Hepatic stellate cell (primary cell): ENCODE measurements at places on chromosomes 12 and 14.

DNA sequence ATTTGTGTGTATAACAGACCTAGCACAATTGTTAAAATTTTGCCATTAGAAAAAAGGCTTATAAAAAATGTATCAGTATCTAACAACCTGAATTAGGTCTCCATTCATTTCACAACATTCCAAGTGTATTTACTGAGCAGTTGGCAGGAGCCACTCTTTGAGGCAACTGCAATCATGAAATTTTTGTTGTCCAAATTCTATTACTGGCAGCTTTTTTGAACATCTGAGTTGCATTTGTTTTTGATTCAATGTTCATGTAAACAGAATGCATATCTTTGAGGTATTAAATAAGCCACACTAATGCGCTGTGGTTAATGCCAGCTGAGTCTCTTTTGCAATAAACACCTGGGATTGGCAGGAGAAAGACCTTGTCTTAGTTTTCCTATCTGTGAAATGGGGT is 8.7 kb downstream of the KITLG start:
- DNase-seq, result no peak

GRCh38 chr12:55712700-55713415 is 3.0 kb upstream of the BLOC1S1 start:
- no peak for DNase-seq

- DNase-seq, result no peak
These were observed 121.6 kb downstream of the KTN1 start for GRCh38 chr14:55701638-55702037.

GRCh38 chr12:132373901-132374611 is 44.7 kb upstream of the GALNT9 start:
- DNase-seq, result peak; percentile 44

- no peak for DNase-seq
These were observed 892.1 kb downstream of the NRXN3 start for GRCh38 chr14:79062226-79062625.

GRCh38 chr12:31591380-31591901 is 505 bp upstream of the DENND5B start:
- DNase-seq, result peak; percentile 38

GRCh38 chr12:99271071-99271470 is 376.5 kb upstream of the GARIN6 start:
- DNase-seq, result no peak

- no peak for DNase-seq
These were observed 12.5 kb downstream of the NRXN3 start for GRCh38 chr14:78182722-78183121.

DNA sequence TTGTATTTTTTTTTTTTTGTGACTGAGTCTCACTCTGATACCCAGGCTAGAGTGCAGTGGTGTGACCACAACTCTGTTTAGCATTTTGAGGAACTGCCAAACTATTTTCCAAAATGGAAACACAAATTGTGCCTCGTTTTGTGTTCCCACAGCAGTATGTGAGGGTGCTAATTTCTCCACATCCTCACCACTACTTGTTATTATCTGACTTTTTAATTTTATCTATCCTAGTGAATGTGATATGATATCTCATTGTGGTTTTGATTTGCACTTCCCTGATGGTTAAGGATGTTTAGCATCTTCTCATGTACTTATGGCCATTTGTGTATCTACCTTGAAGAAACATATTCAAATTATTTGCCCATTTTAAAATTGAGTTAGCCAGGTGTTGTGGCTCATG is 62.4 kb downstream of the SRGAP1 start:
- DNase-seq, result no peak

DNA sequence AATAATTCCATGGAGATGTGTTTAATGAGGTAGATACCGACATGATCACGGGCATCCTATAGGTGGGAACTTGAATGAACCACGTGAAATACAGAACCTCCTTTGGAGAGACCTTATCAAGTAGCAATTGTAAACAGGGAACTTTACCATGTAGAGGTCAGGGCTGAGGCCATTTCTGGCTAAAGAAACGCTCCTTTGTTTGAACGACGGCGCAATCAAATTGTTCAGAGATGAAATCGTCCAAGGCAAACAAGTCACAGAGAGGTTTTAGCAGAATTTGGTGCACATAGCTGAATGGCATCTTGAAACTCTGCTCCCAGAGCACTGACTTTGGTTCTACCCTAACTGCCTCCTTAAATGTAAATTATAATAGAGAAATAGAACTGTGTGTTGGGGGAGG is 9.8 kb downstream of the PRIMA1 start:
- DNase-seq, result no peak

GRCh38 chr12:89216211-89216952 is 135.9 kb downstream of the DUSP6 start:
- DNase-seq, result no peak

GRCh38 chr14:69848903-69849391 is 30.3 kb upstream of the SMOC1 start:
- no peak for DNase-seq

DNA sequence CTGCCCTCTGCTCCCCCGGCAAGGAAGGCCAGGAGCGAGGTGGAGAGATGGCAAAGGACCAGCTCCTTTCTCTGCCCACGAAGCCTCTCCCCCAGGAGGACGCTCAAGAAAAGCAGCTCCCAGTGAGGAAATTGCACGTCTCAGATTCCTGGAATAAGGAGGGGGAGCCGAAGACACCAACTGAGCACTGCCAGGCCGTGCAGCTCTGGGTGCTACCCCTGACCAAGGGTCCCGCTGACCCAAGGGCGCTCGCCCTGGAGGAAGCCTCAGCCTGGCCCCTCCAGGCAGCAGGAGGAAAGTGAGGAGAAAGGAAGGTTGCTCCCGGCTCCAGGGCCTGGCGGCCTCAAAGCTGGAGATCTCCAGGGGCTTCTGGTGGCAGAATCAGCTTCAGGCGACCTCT is 174.1 kb upstream of the SFSWAP start:
- DNase-seq, result no peak

GRCh38 chr14:100649173-100649519 is 61.9 kb upstream of the BEGAIN start:
- DNase-seq, result no peak

DNA sequence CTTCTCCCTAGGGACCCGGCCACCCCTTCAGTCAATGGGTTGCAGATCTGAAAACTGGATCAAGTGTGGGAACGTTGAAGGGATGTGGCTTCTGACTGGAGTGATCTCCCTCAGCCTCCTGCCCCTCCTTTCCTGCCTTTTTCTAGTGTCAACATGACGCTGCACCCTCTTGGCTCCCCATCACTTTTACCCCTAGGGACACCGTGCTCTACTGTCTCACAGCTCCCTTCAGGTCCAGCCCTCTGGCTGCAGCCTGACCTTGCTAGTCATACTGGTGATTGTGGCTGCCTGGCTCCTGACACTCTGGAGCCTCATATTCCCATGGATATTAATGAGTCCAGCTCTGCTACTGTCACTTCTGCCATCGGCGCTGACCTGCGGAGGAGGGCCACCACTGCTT is 51.5 kb upstream of the RASSF3 start:
- DNase-seq, result no peak

DNA sequence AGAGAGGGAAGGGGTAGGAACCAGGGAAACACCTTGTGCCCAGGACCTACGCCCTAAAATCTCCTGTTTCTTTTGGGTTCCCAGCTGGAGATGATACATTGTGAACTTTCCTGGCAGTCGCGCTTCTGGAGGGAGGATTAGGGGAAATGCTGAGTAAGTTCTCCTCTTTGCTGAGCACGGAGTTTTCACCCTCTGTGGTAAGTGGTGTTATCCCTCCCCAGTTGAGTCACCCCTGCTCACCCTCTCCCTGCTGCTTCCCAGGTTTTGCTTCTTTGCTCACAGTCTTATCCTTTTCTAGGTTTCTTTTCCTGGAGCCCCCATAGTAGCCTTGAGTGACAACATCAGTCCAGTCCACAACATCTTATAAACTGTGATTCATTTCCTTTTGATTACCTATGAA is 789.1 kb downstream of the TMEM121 start:
- DNase-seq, result no peak

- DNase-seq, result no peak
These were observed 56.1 kb downstream of the BMP4 start for GRCh38 chr14:53900499-53900898.

GRCh38 chr12:79643821-79644220 is 46.9 kb downstream of the PAWR start:
- no peak for DNase-seq

GRCh38 chr12:127149226-127149964 is 1117.6 kb upstream of the TMEM132C start:
- no peak for DNase-seq

GRCh38 chr12:14885718-14886221 is at the start of gene MGP:
TSS of gene MGP (minus strand) at chr12:14885854. CDS start at chr12:14885791, 63 bp downstream.
- DNase-seq, result peak; percentile 21

GRCh38 chr14:74356892-74357575 is 8.8 kb downstream of the VRTN start:
- DNase-seq, result no peak

GRCh38 chr14:64910847-64911495 is 3.3 kb upstream of the CHURC1 start:
- peak; percentile 22 for DNase-seq

GRCh38 chr12:111444314-111444924 is 38.7 kb downstream of the SH2B3 start:
- DNase-seq, result no peak

DNA sequence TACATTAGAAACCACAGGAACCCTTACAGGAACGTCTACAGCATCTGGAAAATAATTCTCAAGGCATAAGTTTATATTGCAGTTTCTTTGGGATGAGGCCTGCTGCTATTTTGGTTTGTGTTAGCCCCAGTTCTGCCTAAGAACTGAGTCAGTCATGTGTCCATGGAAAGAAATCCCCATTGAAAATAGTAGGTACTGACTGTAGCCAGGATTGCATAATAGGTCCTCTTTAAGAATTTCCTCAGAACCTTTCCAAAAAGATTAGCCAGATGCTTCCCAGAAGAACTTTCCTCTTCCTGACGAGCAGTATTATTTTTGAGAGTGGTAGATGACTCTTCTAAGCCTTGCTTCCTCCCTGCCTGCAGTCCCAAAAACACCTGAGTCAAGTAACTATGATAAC is 52.6 kb downstream of the RASSF8 start:
- peak; percentile 20 for DNase-seq

DNA sequence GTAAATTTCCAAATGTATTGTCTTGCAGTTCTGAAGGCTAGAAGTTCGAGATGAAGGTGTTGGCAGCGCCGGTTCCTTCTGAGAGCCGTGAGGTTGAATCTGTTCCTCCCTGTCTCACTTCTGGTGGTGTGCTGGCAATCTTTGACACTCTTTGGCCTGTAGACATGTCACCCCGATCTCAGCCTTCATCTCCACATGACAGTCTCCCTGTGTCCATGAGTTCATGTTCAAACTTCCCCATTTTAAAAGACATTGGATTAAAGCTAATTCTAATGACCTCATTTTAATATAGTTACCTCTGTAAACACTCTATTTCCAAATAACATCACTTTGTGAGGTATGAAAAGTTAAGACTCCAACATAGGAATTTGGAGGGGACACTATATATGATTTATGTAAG is 4.1 kb upstream of the RBM19 start:
- DNase-seq, result no peak

DNA sequence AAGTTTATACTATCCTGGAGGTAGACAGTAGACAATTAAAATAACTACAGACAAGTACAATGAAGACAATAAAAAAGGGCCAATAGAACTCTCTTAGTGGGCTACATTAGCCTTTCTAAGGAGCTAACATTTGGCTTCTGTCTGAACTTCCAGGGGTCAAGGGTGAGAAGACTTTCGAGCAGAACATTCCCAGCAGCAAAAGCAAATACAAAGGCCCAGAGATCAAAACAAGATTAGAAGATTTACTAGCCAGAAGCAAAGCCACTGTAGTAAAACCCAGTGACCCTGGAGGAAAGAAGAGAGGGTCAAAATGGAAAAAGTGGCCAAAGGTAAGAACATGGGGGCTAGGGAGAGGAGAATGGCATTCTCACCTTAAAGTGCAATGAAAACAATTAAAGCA is 63.2 kb downstream of the ATP2B1 start:
- DNase-seq, result no peak

- no peak for DNase-seq
These were observed 51.2 kb downstream of the TESPA1 start for GRCh38 chr12:54933376-54933775.

- DNase-seq, result no peak
These were observed 52.7 kb upstream of the PTCSC3 start for GRCh38 chr14:36229262-36229661.
